ENCODE measurements at places on chromosomes 4 and X. TPM values are rescaled to one million over a fixed set of nuclear protein-coding genes. Genes with fewer than 3 reads are reported as not detected.

The NAP1L2 gene
- 6.4 TPM for polyA plus RNA-seq

- no peak for DNase-seq
Measured at GRCh38 chrX:9149501-9150245, 115.7 kb upstream of the FAM9B start.

The MID1 gene
- polyA plus RNA-seq, result 12.0 TPM

GRCh38 chr4:157271166-157271869 lies 50.8 kb downstream of the GRIA2 start:
- DNase-seq, result no peak

The SPIN2A gene
- 0.54 TPM for polyA plus RNA-seq

The DDIT4L gene
- 1.5 TPM for polyA plus RNA-seq

- DNase-seq, result no peak
Measured at GRCh38 chr4:180380733-180381132, 1862.5 kb upstream of the TENM3 start.

- DNase-seq, result no peak
Measured at GRCh38 chr4:70761276-70761816, 39.6 kb downstream of the RUFY3 start.

The STAP1 gene
- 0.23 TPM for polyA plus RNA-seq

The NPY2R gene
- 0.24 TPM for polyA plus RNA-seq

- DNase-seq, result no peak
Measured at GRCh38 chrX:54786967-54787366, 11.1 kb downstream of the ITIH6 start.

The ZRSR2 gene
- 14.6 TPM for polyA plus RNA-seq

DNA sequence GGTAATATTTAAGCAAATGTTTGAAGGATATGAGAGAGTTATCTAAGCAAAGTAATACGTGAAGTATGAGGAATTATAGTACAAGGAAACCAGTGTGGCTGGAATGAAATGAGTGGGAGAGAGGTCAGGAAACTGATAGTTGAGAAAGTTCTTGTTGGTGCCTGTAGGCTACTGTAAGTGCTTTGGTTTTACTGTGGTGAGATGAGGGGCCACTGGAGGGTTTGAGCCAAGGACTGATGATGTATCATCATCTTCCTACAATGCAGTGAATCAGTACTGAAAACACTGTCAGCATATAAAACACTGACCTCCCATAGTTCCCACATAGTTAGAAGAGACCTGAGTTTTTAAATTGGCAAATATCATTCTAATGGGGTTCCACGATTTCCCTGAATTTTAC lies 367.5 kb upstream of the CTSO start:
- DNase-seq, result no peak

DNA sequence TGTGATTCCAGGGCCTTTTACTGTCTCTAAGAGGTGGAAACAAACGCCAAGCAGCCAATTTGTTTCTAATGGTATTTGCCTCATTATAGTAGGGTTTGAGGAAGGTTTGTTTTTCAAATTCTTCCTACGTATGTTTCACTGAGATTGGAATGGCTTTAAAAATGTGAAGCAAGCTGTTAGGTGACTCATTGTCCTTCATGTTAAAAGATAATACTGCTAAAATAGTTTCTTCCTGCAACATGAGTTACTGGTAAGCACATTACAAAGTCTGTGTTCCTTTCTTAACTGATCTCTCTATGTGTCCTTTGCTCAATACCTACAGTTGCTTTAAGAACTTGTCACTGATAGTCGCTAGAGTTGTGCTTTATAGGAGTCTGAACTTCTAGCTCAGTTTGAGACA lies 1183.9 kb downstream of the RPA4 start:
- DNase-seq, result no peak

The PCDH7 gene
- 45.3 TPM for polyA plus RNA-seq

The SMIM31 gene
- 0.09 TPM for polyA plus RNA-seq
